Caki2 (cell line): ENCODE measurements at places on chromosomes 2 and 18.

GRCh38 chr2:36339607-36340218, 15.9 kb upstream of the CRIM1 start:
- peak; percentile 77 for DNase-seq

DNA sequence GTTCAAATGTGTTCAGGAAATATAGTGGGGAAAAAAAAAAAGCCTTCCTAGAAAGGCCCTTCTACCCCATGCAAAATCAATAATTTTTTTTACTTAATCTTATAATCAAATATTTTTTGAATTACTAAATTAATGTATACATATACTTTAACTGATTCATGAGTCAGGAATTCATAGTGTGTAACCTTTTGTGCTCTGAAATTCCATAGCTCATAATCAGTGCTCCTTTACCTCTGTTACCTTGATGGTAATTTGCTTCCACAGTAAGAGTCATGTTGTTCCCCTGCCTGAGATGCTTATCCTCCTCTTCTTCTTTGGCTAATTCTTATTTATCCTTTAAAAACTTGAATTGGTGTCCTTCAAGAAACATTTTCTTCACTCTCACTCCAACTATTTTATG, 414.2 kb downstream of the THSD7B start:
- no peak for DNase-seq

GRCh38 chr2:197575987-197576386, 60.1 kb downstream of the MOB4 start:
- no peak for DNase-seq

DNA sequence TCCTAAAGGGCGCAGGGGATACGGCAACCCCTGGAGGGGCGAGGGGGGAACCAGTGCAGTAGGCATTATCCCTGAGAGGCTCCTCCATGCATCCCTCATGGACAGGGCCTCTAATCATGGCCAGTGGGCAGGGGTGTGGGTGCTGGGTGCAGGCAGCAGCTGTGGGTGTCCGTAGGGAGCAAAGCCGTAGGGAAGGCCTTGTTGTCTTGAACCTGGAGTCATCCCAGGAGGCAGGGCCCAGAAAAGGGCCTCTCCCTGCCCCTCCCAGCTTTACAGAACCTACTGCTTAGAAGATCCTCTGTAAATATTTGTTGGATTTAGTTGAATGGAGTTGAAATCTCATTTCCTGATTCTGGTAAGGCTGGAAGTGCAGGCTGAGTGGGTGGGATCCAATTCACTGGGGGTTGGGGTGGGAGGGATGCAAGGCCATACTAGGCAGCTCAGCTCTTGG, 207.0 kb upstream of the HAAO start:
- no peak for DNase-seq

- DNase-seq = no peak
Measured at GRCh38 chr2:120301284-120301683, 44.7 kb upstream of the INHBB start.

GRCh38 chr2:6181525-6181924, 489.3 kb downstream of the SOX11 start:
- peak; percentile 17 for DNase-seq

- no peak for DNase-seq
Measured at GRCh38 chr2:21501376-21502027, 377.7 kb downstream of the TDRD15 start.

DNA sequence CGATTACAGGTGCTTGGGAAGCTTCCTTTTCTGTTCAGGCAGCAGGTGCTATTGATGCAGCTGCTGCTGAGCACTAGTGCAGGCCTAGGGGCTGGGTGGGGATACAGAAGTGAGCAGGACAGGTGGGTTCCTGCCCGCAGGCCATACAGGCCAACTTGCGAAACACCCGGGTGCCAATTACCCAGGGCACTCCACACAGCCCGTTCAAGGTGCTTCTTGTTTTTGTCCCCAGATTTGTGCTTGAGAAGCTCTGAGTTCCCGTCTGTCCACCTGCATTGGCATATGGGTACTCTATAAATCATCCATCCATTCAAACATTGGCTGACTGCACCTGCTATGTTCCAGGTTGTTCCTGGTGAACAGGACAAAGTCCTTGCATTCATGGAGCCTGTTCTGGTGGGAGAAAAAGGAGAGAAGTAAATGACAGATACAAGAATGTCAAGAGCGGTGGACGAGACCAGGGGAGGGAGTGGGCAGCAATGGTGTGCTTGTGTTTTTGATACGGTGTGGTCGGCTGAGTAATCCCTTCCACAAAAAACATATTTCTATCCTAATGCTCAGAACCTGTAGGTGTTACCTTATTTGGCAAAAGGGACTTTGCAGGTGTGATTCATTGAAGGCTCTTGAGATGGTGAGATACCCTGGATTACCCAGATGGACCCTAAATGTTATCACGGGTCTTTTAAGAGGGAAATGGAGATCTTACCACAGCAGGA, 31.4 kb downstream of the SH3BP4 start:
- DNase-seq = no peak

DNA sequence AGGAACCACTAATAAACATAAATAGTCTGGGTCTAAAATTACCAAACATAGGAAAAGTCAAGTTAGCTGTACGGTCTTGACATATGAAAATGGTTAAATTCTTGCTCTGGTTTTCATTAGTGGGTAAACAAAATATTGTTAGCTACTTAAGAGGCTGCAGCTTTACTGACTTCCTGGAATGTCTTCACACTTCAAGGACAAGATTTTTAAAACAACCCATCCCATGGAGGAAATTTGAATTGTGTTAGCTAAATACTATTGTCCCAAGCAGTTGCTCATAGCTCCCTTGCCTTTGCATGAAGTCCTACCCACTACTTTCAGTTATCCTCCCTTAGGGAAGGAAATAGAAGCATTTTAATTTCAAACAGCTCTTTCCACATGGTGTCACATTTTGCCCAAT, 128.5 kb downstream of the EPHA4 start:
- no peak for DNase-seq

DNA sequence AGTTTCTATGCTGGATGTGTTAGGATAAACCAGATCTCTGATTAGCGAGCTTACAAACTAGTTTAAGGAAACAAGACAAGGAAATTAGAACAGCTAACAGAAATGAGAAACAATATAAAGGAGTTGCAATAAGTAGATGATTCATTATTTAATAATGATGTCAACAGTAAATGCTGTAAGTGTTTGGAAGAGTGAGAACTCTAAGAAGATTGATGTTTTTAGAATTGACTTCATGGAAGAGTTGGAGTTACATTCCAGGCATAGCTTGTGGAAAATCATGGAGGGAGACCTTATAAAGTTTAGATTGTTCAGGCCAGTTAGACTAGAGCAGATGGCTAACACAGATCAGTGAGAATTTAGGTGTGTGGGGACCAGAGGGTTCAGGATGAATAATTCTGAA, 32.6 kb downstream of the PPP1R1C start:
- DNase-seq = no peak

DNA sequence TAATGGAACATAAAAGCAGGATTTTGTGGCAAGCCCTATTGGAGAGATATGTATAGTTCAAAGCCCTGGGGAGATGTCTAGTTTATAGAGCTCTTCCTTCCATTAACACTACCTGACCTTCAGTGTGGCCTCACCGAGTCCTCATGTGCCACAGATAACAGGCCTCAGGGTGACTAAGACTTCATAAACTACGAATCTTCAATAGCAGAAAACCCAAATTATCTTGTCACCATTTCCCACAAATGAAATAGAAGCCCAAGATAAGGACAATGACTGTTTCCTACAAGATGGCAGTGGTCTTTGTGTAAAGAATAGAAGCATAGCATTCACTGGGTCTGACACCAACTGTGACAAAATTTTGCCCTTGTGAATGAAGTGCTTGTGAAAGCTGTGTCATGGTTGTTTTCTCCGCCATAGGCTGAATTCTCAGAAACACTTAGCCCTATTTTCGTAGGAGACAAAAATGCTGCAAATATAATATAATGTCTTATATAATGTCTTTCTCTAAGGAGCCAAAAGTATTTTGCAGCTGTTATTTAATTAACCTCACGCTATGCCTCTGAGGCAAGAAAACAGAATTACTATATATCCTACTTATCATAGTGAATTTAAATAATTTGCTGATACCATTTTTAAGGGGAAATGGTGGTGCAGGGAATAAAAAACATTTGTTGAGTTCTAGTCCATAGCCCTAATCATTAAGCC, 136.7 kb upstream of the CWC22 start:
- DNase-seq = no peak

- no peak for DNase-seq
Measured at GRCh38 chr18:9885170-9886004, at the start of gene TXNDC2. TXNDC2 (plus strand) TSS chr18:9885973; CDS start chr18:9886681, 708 bp downstream.

DNA sequence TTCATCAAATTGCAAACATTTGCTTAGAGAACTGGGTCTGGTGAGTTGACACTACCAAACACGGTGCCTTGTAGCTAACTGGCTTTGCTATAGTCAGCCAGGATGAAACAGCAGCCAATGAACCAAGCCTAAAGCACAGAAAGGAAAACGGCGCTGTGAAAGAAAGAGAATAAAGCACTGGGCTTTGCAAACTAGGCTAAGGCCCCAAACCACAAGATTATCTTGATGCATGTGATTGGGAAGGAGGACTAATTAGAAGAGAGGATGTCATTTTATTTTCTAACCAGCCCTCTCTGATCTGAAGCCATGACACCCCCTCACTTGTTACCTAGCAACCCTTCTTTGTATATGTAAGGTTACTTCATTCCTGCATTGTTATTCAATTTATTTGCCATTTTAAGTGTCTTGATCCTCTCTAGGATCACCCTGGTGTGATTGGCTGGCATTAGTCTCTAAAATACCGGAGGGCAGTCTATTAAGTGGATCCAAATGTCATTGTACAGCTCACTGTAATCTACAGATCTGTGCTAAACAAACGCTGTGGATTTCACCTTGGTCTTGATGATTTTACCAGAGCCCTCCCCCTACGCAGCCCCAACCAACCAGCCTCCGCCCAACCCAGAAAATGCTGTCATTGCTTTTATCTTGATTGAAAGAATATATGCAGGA, 395.4 kb upstream of the ACVR2A start:
- DNase-seq = no peak

- no peak for DNase-seq
Measured at GRCh38 chr2:157894694-157895435, 18.7 kb upstream of the ACVR1 start.

- DNase-seq = no peak
Measured at GRCh38 chr2:60216452-60216995, 336.9 kb downstream of the BCL11A start.

DNA sequence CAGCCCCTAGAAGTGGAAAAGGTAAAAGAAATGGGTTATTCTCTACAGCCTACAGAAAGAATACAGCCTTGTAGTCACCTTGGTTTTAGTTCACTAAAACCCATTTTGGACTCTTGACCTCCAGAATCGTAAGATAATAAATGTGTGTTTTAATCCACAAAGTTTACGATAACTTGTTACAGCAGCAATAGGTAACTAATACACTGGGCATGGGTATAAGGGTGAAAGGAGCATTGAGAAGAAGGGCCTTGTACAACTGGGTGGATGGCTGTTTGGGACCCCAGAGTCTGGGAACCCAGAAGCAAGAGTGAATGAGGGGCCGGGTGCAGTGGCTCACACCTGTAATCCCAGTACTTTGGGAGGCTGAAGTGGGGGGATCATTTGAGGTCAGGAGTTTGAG, 2.2 kb upstream of the MFSD6 start:
- DNase-seq = no peak

DNA sequence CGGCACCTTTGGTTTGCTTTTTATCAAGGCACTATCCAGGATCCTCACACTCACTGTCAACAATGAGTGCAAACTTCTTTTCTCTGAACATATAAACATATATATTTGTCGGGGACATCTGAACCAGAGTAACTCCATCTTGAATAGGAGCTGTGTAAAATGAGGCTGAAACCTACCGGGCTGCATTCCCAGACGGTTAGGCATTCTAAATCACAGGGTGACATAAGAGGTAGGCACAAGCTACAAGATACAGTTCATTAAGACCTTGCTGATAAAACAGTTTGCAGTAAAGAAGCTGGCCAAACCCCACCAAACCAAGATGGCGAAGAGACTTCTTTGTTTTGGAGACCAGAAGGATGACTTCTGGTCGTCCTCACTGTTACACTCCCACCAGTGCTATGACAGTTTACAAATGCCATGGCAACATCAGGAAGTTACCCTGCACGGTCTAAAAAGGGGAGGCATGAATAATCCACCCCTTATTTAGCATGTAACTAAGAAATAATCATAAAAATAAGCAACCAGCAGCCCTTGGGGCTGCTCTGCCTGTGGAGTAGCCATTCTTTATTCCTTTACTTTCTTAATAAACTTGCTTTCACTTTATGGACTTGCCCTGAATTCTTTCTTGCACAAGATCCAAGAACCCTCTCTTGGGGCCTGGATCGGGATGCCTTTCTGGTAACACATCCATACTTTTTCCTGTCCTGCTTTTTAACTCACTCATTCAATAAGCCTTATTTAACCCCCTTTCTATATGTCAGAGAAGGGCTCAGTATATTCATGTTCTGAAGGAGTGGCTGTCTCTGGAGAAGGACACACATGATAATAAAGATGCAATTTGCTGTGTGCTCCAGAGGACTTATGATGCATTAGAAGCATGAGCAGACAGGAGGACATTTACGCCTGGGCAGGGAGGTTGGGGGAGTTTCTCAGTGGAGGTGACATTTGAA, 65.4 kb downstream of the TACR1 start:
- DNase-seq = no peak

- DNase-seq = no peak
Measured at GRCh38 chr2:105057005-105057404, 19.1 kb downstream of the MRPS9 start.

- DNase-seq = no peak
Measured at GRCh38 chr2:146451972-146452371, 1392.9 kb upstream of the ACVR2A start.

- DNase-seq = peak; percentile 58
Measured at GRCh38 chr2:33476131-33476792, at the start of gene RASGRP3. RASGRP3 (plus strand) TSS chr2:33476649; CDS start chr2:33515137, 38,488 bp downstream.

- peak; percentile 76 for DNase-seq
Measured at GRCh38 chr2:174263997-174264396, 15.7 kb upstream of the OLA1 start.

DNA sequence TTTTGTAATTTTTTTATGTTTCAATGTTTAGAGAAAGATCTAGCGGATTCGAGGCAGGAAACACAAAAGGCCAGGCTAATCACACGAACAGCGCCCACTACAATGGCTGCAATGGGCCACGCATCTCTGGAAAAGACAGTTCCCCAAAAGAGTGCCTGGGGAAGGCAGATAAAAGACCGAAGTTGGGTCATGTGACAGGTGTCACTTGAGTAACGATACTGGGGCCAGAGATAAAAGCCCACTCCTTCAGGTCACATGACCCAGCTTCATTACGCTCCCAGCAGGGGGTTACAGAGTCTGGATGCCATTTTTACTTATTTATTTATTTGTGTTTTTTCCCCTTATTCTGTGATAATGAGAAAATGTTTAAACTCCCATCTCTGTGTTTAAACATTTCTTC, 95.4 kb downstream of the CDK15 start:
- no peak for DNase-seq

DNA sequence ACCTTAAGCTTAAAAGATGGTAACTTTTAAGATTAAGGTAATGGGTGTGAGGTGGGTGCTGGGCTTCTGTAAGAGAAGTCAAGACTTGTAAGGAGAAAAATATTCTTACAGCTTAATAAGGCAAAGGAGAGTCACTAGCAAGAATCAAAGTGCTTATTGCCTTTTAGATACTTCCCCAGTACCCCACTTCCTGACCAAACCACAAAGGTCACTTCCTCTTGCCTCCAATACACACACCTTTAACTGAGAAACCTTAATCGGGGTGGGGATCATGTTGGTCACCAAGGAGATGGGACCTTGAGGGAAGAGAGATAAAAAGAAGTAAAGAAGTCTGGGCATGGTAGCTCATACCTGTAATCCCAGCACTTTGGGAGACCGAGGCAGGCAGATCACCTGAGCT, 10.6 kb upstream of the ATG16L1 start:
- DNase-seq = no peak

- DNase-seq = no peak
Measured at GRCh38 chr2:217513258-217513657, 489.5 kb downstream of the TNS1 start.
